ENCODE measurements at places on chromosomes 5 and 9.

- DNase-seq: no peak
Measured at GRCh38 chr5:61991866-61992265, 314.1 kb upstream of the KIF2A start.

DNA sequence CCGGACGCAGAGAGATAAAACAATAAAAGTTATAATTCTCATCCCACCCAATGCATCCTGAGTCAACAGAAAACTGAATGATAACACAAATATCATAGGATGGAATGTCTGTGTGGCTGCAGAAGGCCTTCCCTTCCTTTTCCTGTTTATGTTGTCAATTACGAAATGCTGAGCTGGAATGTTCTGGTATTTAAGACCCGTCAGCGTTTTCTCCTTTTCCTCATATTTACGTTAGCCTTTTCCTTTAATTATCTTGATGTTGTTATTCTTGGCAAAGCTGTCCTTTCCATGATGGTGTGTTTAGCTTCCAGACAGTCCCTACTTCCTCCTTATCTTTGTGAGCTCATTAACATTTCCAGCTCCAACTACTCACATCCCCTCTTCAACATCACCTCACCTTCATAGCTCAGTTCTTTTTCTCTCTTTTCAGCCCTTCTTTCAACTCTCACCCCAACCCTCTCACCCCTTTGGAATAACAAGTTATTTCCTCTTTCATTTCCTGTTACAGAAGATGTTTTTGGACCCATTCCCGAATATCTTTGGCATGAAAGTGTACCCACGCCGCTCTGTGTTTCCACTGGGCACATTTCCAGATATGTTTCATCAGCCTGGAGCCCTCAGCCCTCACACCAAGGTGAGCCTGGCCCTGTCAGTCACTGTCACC is 221.6 kb downstream of the NR2F1-AS1 start:
- peak; percentile 59 for DNase-seq

GRCh38 chr9:98970532-98971041 is 26.9 kb downstream of the COL15A1 start:
- DNase-seq: no peak

GRCh38 chr5:172692981-172693380 is 51.9 kb downstream of the NEURL1B start:
- no peak for DNase-seq

DNA sequence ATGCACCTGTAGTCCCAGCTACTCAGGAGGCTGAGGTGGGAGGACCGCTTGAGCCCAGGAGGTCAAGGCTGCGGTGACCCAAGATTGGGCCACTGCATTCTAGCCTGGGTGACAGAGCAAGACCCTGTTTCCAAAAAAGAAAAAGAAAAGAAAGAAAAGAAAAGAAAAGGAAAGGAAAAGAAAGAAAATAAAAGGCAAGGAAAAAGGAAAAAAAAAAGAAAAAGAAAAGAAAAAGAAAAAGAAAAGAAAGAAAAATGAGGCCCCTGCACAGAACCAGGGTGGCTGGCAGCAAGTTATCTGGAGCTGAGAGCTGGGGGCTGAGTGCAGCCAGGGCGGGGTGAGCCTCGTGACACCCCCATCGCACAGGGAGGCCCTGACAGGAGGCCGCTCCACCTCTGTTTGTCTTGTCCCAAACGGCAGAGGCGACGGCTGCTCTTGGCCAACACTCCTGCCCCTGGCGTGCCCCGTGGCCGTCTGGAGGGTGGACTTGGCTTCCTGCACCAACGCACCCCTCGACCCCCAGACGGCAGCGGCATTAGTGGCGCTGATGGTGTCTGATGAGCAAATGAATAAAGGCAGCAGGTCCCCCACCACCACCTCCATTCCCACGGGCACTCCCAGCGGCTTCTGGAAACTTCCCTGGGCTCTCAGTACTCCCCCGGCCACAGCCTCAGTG is 16.7 kb downstream of the EXD3 start:
- DNase-seq: no peak

- DNase-seq: no peak
Measured at GRCh38 chr9:107137495-107138202, 145.4 kb upstream of the RAD23B start.

DNA sequence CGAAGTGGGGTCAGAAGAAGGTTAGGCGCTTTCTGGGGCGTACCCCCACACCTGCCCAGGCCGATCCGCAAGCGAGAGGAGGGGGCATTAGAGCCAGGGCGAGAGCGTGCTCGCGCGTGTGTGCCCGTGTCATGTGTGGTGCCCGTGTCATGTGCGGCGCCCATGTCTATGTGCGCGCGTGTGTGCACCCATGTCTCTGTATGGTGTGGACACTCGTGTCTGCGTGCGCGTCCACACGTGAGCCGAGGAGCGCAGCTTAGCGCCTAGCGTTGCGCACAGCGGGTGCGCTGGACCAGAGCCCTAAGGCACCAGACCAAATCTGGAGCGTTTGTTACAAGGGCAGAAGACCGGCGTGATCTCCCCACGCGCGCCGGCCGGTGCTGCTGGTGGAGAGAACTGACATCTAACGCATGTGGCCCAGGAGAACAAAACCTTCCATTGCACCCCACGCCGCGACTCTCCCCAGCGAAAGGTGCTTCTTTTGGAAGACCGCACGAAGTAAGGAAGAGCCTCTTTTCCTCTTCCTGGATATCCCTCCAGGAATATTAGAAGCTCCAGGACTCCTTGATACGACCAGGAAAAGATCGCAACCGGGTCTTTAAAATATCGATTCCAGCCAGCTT is 644 bp downstream of the NIM1K start:
- DNase-seq: no peak

DNA sequence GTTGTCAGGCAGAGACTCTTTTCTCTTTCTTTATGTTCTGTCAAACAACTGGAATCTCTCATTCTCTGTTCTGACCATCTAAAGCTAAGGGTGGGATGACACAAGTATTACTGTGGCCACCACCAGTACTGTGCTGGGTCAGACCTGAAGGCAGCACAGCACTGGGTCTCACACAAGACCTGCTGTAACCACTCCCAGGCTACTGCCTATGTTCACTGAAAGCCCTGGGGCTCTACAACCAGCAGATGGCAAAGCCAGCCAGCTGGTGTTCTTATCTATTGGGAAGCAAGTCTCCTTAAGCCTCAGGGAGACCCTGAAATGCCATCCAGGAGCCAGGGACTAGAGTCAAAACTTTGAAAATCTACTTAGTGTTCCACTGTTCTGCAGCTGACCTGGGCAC is 189.5 kb downstream of the SLCO4C1 start:
- DNase-seq: no peak

GRCh38 chr9:5851445-5851844 is 18.5 kb upstream of the ERMP1 start:
- DNase-seq: no peak

DNA sequence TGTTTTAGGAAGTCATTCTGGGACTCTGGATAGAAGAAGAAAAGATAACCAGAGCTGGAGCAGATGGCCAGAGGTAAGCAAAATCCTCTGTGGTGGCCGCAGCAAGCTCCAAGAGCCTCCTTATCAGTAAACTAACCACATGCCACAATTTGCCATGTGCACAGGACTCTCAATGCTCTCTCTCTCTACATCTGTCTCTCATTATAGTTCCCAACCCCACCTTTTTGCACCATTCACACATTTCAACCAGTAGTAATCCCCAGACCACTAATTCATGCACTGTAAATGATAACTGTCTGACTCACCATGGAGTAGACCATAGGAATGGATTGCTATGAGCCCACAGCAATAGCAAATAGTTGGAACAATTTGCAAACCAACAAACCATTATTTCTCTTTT is 526.1 kb downstream of the TLR4 start:
- no peak for DNase-seq

GRCh38 chr5:102286476-102286875 is 9.6 kb downstream of the SLCO4C1 start:
- no peak for DNase-seq

GRCh38 chr9:6036391-6036790 is 21.0 kb upstream of the RANBP6 start:
- no peak for DNase-seq

DNA sequence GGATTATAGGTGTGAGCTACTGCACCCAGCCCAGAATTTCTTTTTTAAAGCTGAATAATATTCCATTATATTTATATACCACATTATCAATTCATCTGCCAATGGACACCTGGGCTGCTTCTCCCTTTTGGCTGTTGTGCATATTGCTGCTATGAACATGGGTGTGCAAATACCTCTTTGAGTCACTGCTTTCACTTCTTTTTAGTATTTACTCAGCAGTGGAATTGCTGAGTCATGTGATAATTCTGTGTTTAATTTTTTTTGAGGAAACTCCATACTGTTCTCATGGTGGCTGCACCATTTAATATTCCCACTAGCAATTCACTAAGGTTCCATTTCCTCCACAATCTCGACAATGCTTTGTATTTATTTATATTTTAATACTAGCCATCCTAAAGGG is 36.1 kb upstream of the KIF4B start:
- no peak for DNase-seq

GRCh38 chr5:15807248-15807647 is 307.3 kb downstream of the FBXL7 start:
- DNase-seq: no peak

- DNase-seq: peak; percentile 65
Measured at GRCh38 chr9:35790385-35791296, 750 bp upstream of the NPR2 start.

DNA sequence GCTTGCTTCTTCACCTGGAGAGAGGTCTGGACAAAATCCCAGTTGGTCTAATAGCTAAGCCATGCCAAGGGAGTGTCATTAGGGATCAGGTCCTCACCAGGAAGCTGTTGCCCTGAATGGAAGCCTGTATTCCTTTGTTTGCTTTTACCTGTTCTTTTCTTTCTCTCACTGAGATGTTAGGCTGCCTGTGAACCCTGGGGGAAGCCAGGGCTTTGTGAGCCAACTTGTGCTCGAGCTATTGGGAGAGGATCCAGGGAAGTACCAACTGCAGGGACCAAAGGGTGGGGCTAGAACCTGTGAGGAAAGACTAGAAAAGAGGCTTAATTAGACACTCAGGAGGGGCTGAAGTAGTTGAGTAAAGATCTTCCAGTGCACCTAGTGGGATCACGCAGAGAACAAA is 451.2 kb upstream of the TLE4 start:
- DNase-seq: no peak

GRCh38 chr5:109998726-109999125 is 309.0 kb downstream of the MAN2A1 start:
- DNase-seq: no peak

- DNase-seq: no peak
Measured at GRCh38 chr9:93112116-93112863, 16.3 kb downstream of the CARD19 start.

- DNase-seq: no peak
Measured at GRCh38 chr9:108666240-108666784, 189.5 kb downstream of the ACTL7B start.

- no peak for DNase-seq
Measured at GRCh38 chr5:53038196-53038847, 49.2 kb downstream of the ITGA2 start.

DNA sequence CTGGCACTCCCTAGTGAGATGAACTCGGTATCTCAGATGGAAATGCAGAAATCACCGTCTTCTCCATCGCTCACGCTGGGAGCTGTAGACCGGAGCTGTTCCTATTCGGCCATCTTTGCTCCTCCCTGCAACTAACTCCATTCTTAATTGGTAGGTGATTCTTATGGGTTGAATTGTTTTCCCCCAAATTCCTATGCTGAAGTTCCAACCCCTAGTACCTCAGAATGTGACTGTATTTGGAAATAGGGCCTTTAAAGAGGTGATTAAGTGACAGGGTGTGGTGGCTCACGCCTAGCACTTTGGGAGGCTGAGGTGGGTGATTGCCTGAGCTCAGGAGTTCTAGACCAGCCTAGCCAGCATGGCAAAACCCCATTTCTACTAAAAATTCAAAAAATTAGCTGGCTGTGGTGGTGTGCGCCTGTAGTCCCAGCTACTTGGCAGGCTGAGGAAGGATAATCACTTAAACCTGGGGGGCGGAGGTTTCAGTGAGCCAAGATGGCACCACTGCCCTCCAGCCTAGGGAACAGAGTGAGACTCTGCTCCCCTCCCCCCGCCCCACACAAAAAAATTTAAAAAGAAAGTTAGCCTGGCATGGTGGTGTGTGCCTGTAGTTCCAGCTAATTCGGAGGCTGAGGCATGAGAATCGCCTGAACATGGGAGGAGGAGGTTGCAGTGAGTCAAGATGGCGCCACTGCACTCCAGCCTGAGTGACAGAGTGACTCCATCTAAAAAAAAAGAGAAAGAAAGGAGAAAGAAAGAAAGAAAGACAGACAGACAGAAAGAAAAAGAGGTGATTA is 25.2 kb upstream of the FOCAD start:
- DNase-seq: no peak

- no peak for DNase-seq
Measured at GRCh38 chr5:174453690-174454089, 270.7 kb upstream of the MSX2 start.

- no peak for DNase-seq
Measured at GRCh38 chr5:141814064-141814964, 63.9 kb downstream of the PCDH1 start.

DNA sequence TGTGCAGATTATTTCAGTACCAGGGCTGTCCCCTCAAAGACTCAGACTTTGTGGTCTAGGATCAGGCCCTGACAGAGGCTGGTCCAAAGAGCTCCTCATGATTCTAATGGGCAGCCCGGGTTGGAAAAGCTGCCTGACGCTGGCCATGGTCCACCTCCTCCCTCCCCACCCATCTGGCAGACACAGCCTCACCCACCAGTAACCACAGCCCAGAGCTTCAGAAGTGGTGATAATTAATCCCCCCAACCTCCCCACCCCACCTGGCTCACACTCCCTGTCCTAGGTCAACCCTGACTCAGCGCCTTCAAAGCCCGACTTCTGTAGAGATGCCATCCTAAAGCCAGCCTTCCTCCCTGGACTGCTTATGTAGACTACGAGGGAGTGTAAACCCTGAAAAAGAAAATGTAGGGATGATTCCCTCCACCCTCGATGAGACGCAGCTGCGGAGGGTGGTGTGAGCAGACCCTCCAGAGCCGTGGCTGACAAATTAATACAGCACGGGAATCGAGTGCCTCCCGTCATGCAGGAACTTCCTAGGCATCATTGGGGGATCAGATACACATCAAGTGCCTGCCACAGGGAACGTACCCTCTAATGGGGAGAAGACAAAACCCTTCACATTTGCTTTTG is 7.0 kb downstream of the UBE2QL1 start:
- no peak for DNase-seq

DNA sequence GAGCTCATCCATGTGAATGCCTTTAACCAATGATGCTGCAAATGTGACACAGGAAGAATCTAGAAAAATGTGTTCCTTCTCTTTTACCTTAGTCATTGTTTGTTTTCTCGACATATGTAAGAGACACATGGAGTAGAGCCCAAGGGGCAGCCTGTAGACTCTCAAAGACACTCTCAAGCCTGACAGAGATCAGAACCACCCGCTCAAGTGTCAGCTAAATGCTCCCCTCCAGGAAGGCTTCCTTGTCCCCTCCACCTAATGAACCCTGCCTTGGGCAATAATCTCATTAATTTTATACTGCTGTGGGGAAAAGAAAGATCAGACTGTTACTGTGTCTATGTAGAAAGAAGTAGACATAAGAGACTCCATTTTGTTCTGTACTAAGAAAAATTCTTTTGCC is 157.4 kb downstream of the MUSK start:
- no peak for DNase-seq

Measured in AG04450 (cell line).